ENCODE measurements at places on chromosomes 7 and 10.

DNA sequence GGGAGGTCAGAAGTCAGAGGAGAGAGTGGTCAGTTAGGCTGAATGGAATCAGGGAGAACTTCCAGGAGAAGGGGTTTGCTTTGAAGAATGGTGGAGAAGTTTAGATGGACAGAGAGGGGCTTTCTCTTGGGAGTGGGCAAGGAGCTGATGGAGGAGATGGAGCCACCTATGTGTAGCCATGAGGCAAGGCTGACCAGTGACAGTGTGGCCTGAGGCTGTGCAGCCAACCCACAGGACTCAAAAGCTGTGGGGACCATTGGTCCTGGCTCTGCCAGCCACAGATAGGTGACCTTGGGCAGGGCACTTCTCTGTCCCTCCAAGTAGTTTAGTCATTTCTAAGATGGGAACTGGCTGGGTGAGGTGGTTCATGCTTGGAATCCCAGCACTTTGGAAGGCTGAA, 18.7 kb downstream of the NEURL1 start:
- no peaks in the 10 kb centered on the region for H3K4me1 ChIP-seq
- H3K27ac ChIP-seq: no peak overlapping the region
- no peak for DNase-seq

- H3K4me1 ChIP-seq: no peaks in the 10 kb centered on the region
- H3K27me3 ChIP-seq: no peaks in the 10 kb centered on the region
- DNase-seq: no peak
Observed at GRCh38 chr7:40918701-40919271, 784.0 kb downstream of the SUGCT start.

GRCh38 chr10:97229322-97230015, 43.7 kb upstream of the SLIT1 start:
- DNase-seq: no peak
- no peaks in the 10 kb centered on the region for H3K27me3 ChIP-seq

DNA sequence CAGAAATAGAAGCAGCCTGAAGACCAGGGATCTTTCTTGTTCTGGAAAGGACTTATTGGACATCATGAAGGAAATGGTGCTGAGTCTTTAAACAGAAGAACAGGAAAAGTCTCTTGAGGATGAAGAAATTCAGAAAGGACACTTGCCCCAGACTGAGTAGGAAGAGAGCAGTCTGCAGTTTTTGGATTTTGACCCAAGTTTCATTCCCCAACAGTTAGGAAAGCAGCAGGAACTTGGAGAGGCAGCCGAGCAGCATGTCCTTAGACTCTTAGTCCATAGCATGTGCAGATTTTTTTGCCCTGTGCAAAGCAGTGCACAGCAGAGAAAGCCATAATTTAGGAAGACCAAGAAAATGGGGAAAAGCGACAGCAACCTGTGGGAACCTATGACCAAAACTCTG, 927.2 kb upstream of the AUTS2 start:
- no peak overlapping the region for H3K4me3 ChIP-seq
- no peaks in the 10 kb centered on the region for H3K36me3 ChIP-seq
- no peaks in the 10 kb centered on the region for H3K4me1 ChIP-seq
- no peak overlapping the region for H3K27ac ChIP-seq
- DNase-seq: no peak
- no peaks in the 10 kb centered on the region for H3K27me3 ChIP-seq

- H3K4me3 ChIP-seq: no peak overlapping the region
- no peak overlapping the region for H3K27ac ChIP-seq
- no peaks in the 10 kb centered on the region for H3K4me1 ChIP-seq
- H3K36me3 ChIP-seq: no peaks in the 10 kb centered on the region
Observed at GRCh38 chr10:68103261-68103878, 5.9 kb upstream of the MYPN start.

DNA sequence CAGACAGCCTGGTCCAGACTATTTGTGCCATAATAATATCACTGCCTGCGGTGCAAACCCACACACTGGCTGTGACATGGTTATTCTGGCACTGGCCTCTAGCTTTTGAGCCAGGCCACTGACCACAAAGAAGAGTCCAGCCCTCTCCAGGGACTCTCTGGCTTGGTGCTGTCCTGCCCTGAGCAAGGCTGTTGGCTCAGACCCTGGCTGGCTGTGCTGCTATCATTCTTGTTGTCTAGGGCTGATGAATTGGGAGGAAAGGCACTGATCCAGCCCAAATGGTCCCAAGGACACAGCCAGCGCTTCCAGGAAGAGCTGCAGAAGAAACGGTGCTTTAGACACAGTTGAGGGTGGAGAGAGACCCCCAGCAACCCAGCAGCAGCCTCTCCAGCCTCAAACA, 80.8 kb downstream of the TMEM130 start:
- no peaks in the 10 kb centered on the region for H3K36me3 ChIP-seq
- H3K4me1 ChIP-seq: no peaks in the 10 kb centered on the region
- no peaks in the 10 kb centered on the region for H3K27me3 ChIP-seq
- H3K27ac ChIP-seq: no peak overlapping the region
- H3K4me3 ChIP-seq: no peak overlapping the region
- DNase-seq: no peak

- H3K36me3 ChIP-seq: no peaks in the 10 kb centered on the region
- peaks cover 36% of the 10 kb centered on the region for H3K4me1 ChIP-seq
- no peak for DNase-seq
- no peaks in the 10 kb centered on the region for H3K27me3 ChIP-seq
Observed at GRCh38 chr10:13788320-13788600, 201.5 kb downstream of the PRPF18 start.

DNA sequence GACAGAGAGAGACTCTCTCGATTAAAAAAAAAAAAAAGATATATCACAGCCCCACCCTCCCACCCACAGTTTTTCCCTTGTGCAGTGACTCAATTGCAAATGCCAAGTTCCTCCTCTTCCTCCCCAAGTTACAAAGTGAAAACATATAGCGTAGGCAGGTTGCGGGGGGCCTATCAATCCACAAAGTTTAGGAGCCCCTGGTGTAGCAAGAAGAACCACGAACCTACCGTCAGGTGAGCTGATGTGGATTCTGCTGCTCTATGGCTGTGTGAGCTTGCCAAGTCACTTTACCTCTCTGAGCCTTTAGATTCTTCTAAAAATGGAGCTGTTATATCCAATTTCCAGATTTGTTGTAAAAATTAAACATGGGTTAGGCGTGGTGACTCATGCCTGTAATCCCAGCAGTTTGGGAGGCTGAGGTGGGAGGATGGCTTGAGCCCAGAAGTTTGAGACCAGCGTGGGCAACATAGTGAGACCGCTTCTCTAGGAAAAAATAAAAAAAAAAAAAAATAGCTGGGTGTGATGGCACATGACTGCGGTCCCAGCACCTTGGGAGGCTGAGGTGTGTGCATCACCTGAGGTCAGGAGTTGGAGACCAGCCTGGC, 8.2 kb upstream of the RHBDD2 start:
- no peak overlapping the region for H3K4me3 ChIP-seq
- H3K27ac ChIP-seq: no peak overlapping the region
- DNase-seq: no peak
- no peaks in the 10 kb centered on the region for H3K27me3 ChIP-seq

GRCh38 chr7:7504910-7505704, 30.6 kb downstream of the COL28A1 start:
- H3K27ac ChIP-seq: no peak overlapping the region
- H3K36me3 ChIP-seq: no peaks in the 10 kb centered on the region
- no peaks in the 10 kb centered on the region for H3K27me3 ChIP-seq
- DNase-seq: no peak
- no peak overlapping the region for H3K4me3 ChIP-seq

DNA sequence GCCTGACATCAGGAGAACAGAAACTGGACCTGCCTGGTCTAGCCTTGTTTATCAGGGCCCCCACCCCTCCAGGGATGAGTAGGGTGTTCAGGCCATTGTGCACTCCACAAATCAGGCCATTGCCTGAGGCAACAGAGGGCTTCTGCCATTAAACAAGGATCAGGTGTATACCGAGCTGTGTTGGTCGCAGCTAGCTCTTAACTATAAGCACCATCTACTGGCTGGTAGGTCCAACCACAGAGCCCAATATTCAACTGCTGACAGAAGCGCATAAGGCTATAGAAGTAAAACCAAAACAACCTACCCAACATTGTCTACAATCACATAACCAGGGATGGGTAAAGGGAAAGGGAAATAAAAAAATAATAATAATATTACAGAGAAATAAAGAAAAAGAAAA, 451.7 kb upstream of the TEX47 start:
- H3K4me3 ChIP-seq: no peak overlapping the region
- H3K4me1 ChIP-seq: no peaks in the 10 kb centered on the region
- H3K36me3 ChIP-seq: no peaks in the 10 kb centered on the region
- no peaks in the 10 kb centered on the region for H3K27me3 ChIP-seq
- H3K27ac ChIP-seq: no peak overlapping the region
